ENCODE measurements at places on chromosomes 1 and 21. TPM values are rescaled to one million over a fixed set of nuclear protein-coding genes. Genes with fewer than 3 reads are reported as not detected.

The DCDC2B gene
- not detected for total RNA-seq

The SPATA45 gene
- total RNA-seq, result not detected

The TNFRSF9 gene
- not detected for total RNA-seq

The ERG gene
- 0.32 TPM for total RNA-seq

The PPFIA4 gene
- total RNA-seq, result 12.5 TPM

The CATSPERE gene
- total RNA-seq, result 0.13 TPM
